ENCODE measurements at places on chromosomes 4 and X.

GRCh38 chrX:151982222-151982621 is 7.7 kb upstream of the GABRE start:
- peak; percentile 7 for DNase-seq

DNA sequence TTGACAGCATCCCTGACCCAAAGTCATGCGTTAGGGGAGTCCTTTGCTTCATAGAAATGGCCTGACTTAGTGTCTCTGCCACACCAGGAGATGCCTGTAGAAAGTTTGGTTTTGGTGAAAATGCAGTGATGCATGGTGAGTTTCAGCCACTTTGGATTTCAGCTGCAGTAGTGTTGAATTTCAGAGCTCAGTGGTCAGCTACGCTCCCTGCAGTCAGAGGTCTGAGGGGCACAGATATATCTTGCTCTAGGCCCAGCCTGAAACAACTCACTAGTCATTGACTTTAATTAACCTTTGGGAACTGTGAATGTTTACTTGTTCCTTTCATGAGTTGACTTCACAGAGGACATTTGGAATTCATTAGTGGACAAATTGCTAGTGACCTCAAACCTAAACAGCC is 17.5 kb downstream of the RBMX2 start:
- DNase-seq = no peak

GRCh38 chrX:44317181-44317580 is 26.3 kb downstream of the EFHC2 start:
- no peak for DNase-seq

DNA sequence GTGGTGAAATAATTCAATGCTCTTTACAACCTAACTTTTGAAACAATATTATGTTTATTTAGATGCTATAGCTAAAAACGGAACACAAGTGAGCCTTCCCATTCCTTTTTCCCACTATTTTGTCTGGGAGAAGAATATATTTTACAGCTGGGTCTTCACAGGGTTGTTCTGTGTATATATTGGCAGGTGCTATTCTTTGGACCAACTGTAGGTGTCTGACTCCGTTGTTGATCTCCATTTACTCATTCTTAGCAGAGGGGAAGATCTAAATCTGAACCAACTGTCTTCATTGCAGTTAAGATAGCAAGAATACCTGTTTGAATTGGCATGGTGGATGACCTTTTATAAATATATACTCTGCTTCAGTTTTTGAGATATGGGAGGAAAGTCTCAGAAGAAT is 257.4 kb downstream of the CFAP299 start:
- DNase-seq = peak; percentile 34

DNA sequence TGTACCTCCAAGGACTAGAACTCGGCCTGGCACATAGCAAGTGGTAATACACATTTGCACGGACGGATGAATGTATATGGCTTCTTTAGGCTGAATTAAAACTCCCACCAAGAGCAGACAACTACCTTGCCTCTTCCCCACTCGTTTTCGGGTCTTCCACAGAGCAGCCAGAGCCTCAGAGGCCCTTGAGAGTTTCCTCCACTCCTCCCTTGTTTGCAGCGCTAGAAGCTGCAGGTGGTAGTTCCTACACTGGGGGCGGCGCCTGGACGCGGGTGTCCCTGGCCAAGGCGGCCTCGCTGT is 10.2 kb upstream of the INTU start:
- no peak for DNase-seq

- no peak for DNase-seq
These were observed 23.1 kb upstream of the DHRSX start for GRCh38 chrX:2523911-2524310.

- peak; percentile 97 for DNase-seq
These were observed 7.1 kb downstream of the SLC49A3 start for GRCh38 chr4:681736-682451.

GRCh38 chr4:88446124-88446523 is 10.8 kb upstream of the HERC5 start:
- no peak for DNase-seq

GRCh38 chrX:136767104-136767941 is 13.4 kb downstream of the ARHGEF6 start:
- DNase-seq = peak; percentile 78

DNA sequence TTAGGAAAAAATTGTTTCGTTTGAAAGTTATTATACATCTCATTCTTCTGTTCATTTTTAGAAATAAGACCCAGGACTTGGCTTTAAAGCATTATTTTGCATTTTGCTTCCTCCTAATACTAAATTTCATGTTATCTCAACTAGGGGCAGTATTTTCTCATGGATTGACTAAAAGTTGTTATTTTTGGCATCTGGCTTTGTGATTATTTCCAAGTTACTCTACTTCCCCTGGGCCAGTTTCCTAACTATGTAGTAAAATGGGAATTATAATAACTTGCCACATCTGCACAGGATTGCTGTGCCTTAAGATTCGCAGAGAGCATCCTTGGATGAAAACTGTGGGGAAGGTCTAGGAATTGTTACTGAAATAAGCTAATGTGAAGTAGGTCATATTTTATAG is 3.0 kb downstream of the RBPJ start:
- DNase-seq = no peak

- DNase-seq = peak; percentile 17
These were observed 381.2 kb downstream of the RAPGEF2 start for GRCh38 chr4:159483782-159484741.

- peak; percentile 62 for DNase-seq
These were observed 807 bp downstream of the PGRMC1 start for GRCh38 chrX:119236623-119237561.

DNA sequence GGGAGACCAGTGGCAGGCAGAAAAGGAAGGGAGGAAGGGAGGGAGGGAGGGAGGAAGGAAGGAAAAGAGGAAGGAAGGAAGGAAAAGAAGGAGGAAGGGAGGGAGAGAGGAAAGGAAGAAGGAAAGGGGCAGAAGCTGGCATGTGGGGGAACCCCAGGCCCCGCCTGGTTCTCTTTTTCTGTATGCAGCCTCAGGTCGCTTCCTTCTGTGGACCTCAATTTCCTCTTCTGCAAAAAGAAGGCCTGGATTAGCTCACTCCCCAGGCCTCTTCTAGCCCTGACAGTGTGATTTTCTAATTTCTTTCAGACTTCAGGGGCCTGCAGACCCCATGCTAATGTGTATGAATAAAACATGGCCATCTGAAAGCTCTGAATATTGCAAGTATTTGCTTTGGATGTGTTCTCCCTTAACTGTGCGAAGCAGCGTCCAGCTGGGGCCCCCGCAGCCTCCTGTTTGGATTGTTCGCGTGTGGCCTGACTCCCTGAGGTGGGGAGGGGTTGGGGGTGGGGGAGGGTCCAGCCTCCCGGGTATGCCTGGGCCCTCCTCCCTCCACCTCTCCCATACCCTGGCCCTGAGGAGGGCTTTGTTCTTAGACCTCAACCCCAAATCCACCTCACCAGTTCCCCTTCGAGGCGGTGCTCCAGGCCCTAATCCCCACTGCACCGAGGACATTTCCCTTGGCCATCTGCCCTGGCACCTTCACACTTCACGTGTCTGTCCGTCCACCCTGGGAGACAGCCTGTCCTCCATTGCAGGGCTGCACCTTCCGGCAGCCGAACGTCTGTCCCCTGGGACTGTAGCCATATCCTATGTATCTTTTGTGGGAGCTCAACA is 199.9 kb upstream of the ATP6AP2 start:
- peak; percentile 19 for DNase-seq

DNA sequence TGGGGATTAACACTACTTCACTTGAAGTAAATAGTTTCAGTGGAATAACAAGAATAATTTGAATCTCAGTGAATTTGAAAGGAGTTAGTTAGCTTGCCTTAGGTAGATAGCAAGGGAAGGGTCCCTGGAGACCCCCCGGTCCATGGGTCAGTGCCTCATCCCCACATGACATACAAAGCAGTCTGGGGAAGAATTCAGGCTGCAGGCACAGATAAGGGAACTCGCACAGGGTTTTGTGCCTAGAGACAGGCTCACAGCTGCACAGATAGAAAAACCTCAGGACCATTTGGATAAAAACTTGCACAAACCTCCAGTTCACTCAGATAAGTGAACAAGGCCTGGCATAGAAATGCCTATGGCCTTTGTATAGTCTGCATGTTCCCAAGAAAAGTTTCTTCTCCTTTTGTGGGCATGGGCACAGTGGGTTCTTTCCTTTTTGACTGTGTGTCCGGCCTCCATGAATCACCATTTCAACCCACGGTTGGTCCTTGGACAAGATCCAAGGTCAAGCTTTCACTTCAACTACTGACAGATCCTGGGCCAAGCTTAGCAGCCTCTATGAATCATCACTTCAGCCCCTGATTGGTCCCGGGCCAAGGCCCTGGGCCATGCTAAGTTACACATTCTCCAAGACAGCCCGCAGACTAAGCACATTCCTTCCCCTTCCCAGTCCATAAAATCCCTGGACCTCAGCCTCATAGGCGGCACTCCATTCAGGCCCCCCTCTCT is 108.3 kb upstream of the KLHL4 start:
- peak; percentile 71 for DNase-seq

- DNase-seq = no peak
These were observed 23.0 kb upstream of the HPGD start for GRCh38 chr4:174545268-174545667.

GRCh38 chrX:26295425-26295824 is 79.5 kb downstream of the MAGEB5 start:
- DNase-seq = no peak

DNA sequence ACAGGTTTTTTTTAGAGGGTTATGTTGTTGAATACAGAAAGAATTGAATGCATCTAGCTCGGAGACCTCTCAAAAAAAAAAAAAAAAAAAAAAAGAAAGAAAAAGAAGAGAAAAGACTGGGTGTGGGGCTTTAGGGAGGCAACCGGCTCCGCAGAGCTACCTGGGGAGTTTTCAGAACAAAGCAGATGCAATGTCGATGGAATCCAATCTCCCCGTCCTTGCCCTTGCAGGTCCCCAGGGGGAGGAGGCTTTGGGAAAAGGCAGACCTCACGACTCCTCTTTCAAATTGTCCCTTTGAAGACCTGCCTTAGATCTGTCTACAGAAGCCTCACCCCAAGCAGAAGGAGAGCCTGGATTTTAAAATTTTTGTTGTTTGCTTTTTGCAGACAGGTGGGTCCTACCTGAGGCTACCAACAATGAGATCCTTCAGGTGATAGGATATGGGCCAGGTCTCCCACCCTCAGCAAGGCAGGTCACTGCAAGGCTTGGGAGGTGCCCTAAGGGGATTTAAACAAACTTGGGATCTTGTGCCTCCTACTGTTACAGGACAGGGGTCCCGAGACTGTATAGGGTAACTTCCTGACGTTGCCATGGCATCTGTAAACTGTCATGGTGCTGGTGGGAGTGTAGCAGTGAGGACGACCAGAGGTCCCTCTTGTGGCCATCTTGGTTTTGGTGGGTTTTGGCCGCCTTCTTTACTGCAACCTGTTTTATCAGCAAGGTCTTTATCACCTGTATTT is 75.2 kb upstream of the PRKX start:
- DNase-seq = no peak

DNA sequence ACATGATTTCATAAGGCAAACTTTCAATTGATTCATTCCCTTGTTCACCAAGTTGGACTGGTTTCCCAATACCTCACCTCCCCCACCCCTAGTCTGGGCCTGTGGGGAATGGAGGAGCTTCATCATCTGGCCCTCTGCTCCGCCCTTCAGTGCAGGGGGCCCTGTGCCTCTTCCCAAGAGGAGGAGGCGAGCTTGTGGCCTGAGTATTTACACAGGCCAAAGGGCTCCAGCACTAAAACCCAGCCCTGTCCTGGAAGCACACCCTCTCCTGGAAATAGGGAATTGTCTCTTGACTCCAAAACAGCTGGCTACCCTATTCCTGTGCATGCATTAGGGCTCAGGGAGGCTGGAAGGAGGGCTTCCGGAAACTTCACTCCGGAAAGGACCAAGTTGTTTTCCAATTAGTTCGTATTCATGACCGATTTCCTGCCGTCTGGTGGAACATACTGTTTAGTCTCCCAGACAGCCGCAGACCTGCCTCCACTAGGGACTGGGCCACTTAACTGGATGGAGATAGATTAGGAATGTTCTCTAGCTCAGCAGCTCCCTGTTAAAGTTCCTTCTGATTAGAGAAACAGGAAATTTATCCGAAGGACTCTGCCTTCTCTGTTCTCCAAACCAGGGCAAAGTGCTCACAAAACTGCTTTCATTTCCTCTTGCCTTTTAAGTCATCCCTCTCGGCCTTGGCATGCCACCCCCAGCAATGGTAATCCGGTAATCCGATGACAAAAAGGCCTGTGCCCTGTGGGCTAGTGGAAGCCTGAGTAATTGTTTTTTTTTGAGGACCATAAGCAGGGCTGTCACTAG is 5.8 kb downstream of the SRPX2 start:
- DNase-seq = peak; percentile 2

DNA sequence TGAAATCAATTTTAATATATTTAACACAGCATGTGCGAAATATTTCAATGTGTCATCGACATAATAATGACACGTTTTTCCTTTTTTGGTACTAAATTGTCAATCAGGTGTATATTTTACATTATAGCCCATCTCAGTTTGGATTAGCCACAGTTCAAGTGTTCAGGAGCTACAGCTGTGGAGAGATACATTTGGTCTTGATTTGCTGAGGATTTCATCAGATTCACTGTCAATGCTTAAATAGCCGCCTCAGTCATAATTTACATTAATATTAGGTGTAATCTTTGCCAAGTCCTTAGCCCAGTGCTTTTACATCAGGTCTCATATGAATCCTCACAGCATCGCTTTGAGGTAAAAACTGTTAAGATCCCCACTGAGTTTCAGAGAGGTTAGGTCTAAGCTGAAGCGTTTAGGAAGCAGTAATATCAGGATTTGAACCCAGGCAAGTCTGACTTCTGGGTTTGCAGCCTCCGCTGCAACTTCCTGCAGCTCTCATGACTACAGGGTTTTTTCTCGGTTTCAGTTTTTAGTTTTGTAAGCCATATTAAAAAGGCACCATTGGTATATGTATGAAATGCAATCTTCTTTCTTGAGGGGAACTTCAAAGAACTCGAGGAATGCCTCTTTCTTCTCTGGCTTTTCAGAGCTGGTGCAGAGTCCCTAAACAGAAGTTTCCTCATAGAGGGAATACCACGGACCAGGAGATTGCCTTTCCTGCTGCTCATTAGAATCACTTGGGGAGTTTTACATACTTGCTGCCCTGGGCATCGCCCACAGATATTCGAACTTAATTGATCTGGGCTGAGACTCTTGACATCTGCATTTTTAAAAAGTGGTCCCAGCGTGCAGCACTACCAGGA is 6.4 kb downstream of the MTM1 start:
- no peak for DNase-seq

DNA sequence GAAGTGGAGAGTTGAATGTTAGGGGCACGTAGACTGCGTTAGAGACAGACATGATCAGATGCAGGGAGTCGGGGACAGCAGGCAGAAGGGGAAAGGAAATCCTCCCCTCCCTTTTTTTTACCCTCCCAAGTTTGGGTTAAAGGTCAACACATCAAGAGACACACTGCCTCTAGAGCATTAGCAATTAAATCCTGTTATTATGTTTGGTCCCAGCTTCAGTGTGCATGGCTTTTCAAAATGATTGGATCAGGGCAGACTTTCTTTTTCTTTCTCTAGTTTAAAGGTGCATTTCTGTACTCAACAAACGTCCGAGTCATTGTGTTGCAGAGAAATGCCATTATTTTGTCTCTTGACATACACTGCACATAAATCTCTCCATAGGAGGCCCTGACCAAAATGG is 63.9 kb downstream of the USP26 start:
- no peak for DNase-seq

GRCh38 chr4:37475087-37475486 is 211.1 kb downstream of the RELL1 start:
- DNase-seq = no peak
